ENCODE measurements at places on chromosomes 7 and 10. TPM values are rescaled to one million over a fixed set of nuclear protein-coding genes. Genes with fewer than 3 reads are reported as not detected.

RPEL1 gene
- total RNA-seq: 0.09 TPM

CHRM2 gene
- total RNA-seq: not detected

ELFN1 gene
- total RNA-seq: 0.38 TPM

GRID2IP gene
- not detected for total RNA-seq

CALCR gene
- total RNA-seq: not detected

SEC31B gene
- total RNA-seq: 1.3 TPM

CHAT gene
- not detected for total RNA-seq

Data from A549 treated with GW870086 at 1 μM for 4 hours (cell line).